ENCODE measurements at places on chromosomes 3 and 15.

- DNase-seq, result no peak
Measured at GRCh38 chr15:25863111-25863967, at the start of gene ATP10A. TSS of gene ATP10A (minus strand) at chr15:25863327. CDS start at chr15:25863096, 231 bp downstream.

DNA sequence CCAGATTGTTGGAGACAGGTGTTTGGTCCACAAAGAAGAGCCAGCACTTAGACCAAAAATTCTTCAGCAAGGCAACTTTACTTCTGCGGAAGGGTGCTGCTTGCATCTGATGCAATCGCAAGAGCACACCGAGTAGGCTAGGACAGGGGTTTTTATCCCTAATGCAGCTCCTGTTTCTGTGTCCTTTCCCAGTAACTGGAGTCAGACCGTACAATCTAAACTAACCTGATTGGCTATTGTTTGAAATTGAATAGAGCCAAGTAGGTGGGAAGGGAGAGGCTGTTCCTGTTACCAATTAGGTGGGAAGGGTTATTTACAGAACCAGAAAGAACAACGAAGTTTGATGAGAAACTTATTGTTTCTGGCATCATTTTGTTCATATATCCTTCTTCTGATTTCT is 77.6 kb downstream of the CHCHD4 start:
- DNase-seq, result no peak

DNA sequence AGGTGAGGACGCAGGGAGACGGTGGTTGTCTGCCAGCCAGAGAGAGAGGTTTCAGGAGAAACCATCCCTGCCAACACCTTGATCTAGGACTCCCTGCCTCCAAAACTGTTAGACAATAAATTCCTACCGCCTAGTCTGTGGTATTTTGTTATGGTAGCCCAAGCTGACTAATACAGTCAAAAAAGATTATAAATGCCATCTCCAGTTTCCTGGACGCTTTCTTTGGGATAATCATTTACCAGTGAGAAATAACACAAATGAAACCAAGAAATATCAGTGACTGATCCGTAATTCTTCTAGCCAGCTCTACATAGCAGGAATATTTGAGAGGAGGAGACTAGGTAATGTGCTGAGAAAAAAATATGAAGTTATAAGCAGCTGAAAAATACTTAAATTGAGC is 707.8 kb upstream of the LMCD1 start:
- no peak for DNase-seq

DNA sequence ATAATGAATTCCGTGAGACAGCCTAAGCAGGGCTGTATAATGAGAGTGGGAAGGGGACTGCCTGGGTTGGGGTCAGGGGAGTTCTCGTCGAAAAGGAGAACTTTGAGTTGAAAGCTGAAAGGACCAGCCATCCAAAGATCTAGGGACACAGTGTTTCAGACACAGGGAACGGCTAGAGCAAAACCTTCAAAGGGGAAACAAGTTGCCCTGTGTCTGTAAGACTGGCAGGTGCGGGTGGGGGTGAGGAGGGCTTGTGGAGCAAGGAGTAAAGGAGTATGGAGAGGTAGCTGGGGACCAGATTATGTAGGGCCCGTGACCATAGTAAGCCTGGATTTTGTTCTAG is 1.3 kb upstream of the SRP14 start:
- no peak for DNase-seq

- peak; percentile 49 for DNase-seq
Measured at GRCh38 chr3:119497820-119498185, 544 bp upstream of the TIMMDC1 start.

- no peak for DNase-seq
Measured at GRCh38 chr3:124826703-124827102, 60.5 kb downstream of the ITGB5 start.

- DNase-seq, result no peak
Measured at GRCh38 chr15:54815556-54815955, 381.2 kb downstream of the RSL24D1 start.

GRCh38 chr3:178618197-178618596 is 82.0 kb downstream of the KCNMB2 start:
- no peak for DNase-seq

DNA sequence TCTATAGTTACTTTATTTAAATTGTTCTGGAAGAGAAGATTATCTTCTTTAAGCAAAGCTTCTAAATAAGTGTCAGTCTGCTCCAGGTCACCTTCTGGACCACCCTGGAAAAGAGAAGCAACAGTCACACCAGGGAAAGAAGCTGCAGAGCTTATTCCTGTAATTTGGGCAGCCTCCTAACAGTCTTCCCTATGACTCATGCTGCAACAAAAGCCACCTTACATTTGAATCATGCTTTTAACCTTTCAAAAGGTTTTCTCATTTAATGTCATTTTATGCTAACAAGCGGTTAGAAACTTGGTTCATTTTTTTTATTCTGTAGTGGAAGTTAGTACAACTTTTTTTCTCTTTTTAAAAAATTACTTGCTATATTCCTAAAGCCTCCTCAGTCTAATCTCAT is 5.3 kb upstream of the GUCA1C start:
- no peak for DNase-seq

- DNase-seq, result no peak
Measured at GRCh38 chr3:140699516-140700231, 21.8 kb downstream of the TRIM42 start.

DNA sequence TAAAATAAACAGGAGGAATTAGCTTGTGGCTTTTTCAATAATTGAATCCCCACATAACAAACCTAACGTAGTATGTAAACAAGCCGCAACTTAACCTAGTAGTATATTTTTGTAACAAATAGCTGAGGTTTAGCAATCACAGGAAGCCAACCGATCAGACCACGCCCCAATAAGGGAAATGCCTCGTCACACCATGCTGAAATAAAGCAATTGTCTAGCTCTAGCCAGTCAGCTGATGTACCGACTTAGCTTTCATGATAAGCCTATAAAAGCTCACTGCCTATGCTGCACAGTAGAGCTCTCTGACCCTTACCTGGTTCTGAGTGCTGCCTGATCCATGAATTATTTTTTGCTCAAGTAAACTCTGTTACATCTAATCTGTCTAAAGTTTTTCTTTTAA is 208.9 kb downstream of the ROBO1 start:
- no peak for DNase-seq

- DNase-seq, result no peak
Measured at GRCh38 chr3:197567904-197568681, 12.3 kb upstream of the BDH1 start.

- no peak for DNase-seq
Measured at GRCh38 chr3:156406393-156406792, 148.5 kb downstream of the SSR3 start.

- DNase-seq, result no peak
Measured at GRCh38 chr15:96234109-96234892, 96.2 kb upstream of the NR2F2 start.

- DNase-seq, result no peak
Measured at GRCh38 chr3:18988614-18989229, 159.6 kb upstream of the KCNH8 start.

- DNase-seq, result no peak
Measured at GRCh38 chr3:19901918-19902317, 32.1 kb downstream of the EFHB start.

DNA sequence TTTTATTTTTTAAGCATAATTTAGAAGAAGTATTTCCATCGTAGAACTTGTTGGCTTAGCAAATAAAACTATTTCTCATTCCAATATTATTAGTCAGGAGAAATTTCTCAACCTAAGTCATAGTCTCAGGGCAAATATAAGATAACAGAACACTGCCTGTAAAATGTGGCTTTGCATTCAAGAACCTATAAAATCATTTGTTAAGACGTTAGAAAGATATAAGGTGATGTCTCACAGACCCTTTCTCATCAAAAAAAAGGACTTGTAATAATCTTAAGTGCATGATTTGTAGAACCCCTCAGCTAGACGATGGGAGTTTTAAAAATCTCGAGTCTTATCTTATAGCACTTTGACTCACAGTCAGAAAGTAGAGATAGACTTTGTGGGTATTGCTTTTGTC is 314.7 kb upstream of the CFAP20DC start:
- DNase-seq, result no peak

GRCh38 chr3:63863150-63864007 is at the start of the genes ATXN7 and THOC7:
TSS of gene ATXN7 (plus strand) at chr3:63863867. CDS start at chr3:63912599, 48,732 bp downstream.
TSS of gene THOC7 (minus strand) at chr3:63863805. CDS start at chr3:63863790, 15 bp downstream.
- peak; percentile 69 for DNase-seq

DNA sequence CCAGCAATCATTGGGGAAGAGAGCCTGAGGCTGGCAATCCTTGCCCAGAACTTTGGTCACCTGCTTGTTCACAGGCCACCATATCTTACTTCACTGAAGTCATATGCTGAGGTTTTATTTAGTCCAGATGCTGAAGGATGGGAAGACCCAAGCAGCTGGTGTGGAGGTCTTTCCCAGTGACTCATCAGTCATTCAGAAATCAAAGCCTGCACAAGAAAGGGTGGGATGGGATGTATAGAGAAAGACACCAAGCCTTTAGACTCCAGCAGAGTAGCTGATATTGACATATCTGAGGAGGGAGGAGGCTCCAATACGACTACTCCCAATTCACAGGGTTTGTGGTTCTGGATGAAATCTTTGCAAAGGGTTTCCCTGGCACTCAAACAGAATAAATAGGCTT is 13.0 kb upstream of the PHLDB2 start:
- DNase-seq, result no peak

DNA sequence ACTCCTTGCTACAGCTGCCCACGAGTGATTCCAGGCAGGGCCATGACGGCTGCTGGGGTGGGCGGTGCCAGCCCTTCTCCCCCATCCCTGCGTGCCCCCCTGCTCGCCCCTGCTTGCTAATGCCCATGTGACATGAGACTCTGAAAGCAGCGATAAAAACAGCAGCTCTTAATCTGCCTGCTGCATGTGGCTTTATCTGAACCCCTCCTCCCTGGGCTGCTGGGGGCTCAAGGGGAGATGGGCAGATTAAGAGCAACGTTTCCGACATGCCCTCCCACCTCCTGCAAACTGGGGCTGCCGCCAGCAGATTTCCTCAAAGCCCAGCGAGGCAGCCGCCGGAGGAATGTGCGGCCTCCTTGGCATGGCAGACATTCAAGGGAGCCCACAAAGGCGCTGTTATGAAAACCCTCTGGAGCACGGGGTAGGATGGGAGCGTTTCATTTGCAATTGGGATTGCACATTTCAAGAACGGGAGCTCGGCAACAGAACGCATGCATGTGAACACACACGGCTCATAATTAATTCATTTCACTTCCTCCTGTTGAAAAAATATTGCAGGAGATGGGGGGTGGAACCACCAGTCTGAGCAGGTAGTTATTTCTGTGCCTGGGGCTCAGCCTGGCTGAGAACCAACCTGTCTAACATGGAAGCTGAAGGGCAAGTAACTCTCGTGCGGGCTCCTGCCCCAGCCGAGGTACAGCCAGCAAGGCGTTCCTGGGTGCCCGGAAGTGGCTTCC is 504.2 kb upstream of the PROK2 start:
- peak; percentile 94 for DNase-seq
